ENCODE measurements at places on chromosomes 6 and 20.

GRCh38 chr6:47440719-47441118, 36.9 kb upstream of the CD2AP start:
- DNase-seq = no peak

- DNase-seq = no peak
Measured at GRCh38 chr6:161279677-161280415, 6.0 kb upstream of the AGPAT4 start.

- no peak for DNase-seq
Measured at GRCh38 chr6:142746524-142746923, 198.5 kb downstream of the HIVEP2 start.

DNA sequence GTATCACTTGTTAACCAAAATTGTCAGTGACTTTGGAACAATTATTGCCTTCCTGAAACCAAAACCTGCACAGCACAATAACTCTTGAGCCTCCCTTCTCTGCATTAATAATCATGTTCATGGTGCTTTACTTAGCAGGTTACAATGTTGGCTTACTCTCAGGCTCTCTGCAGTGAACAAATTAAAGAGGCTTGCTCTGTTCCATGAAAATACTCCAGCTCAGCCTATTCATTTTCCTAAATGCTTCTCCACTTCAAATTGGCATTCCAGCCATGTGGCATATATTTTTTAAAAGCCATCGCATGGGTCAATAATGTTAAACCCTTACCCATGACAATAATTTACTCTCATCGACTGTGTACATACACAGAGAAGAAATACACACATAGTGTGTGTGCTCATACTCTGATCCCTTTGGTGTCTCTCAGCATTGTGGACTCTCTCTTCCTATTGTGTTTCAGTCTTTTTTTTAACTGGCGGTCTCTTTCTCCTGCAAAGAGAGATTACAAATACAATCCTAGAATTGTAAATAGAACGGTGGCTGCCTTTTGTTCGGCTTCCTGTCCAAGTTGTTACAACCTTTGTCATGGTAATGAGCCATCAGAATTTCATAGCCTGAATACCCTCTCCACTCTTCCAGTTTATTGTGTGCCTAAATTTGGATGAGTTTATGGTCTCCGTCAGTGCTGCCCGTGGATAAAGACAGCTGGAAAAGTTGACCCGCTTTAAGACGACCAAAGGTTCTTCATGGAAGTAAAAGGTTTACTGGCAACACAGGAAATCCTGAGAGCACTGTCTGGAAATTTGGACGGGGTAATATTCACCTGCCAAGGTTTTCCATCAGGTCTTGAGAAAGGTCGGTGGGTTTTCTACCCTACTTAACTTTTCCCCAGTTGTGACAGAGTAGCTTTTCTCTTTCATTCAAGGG, 263.6 kb downstream of the CD83 start:
- DNase-seq = no peak

DNA sequence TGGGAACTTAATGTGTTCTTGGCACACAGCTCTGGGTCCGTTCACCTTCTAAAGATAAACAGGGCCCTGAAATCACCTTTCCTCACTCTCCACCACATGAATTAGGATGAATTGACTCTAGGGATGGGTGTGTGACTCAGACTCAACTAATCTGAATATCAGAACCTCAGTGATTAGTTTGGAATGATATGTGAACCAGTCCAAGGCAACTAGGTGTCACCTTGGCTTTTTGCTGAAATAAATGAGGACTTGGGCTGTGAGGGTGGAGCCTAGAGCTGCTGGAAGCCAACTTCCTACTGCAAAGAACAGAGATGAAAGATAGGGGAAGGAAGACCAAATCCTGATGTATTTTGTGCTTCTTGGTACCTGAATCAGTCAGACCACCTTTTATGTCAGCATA, 132.0 kb upstream of the RNF24 start:
- no peak for DNase-seq

Data from activated CD4-positive, alpha-beta T cell treated with anti-CD3 and anti-CD28 coated beads for 24 hours (primary cell).